ENCODE measurements at places on chromosomes 6 and 20.

- no peaks in the 10 kb centered on the region for H3K36me3 ChIP-seq
- H3K27ac ChIP-seq, result no peak overlapping the region
- H3K27me3 ChIP-seq, result no peaks in the 10 kb centered on the region
- H3K4me3 ChIP-seq, result no peak overlapping the region
- DNase-seq, result no peak
- no peaks in the 10 kb centered on the region for H3K4me1 ChIP-seq
Observed at GRCh38 chr20:20783450-20783849, 71.0 kb upstream of the RALGAPA2 start.

GRCh38 chr20:21493049-21493448 lies 20.8 kb downstream of the NKX2-2 start:
- H3K36me3 ChIP-seq, result no peaks in the 10 kb centered on the region
- no peaks in the 10 kb centered on the region for H3K27me3 ChIP-seq
- no peak overlapping the region for H3K27ac ChIP-seq
- H3K4me3 ChIP-seq, result no peak overlapping the region

DNA sequence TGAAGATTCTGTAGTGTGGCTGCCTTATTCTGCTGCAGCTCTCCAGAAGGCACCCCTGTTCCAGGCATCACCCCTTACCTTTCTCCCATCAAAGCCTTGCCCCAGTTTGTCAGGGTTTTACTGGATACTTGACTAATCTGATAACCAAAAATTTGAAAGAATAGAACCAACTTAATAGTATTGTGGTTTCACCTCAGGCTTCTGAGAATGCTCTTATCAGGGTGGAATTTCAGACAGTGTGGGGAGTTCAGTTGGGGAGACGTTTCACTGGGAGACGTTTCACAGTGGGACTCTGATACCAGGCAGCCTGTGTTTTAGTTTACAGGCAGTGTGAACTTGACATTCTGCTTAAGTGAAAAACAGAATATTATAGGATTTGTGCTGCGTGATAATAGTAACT lies 50.5 kb downstream of the SCAND1 start:
- H3K36me3 ChIP-seq, result peaks cover 6% of the 10 kb centered on the region
- H3K27ac ChIP-seq, result no peak overlapping the region
- no peaks in the 10 kb centered on the region for H3K27me3 ChIP-seq

DNA sequence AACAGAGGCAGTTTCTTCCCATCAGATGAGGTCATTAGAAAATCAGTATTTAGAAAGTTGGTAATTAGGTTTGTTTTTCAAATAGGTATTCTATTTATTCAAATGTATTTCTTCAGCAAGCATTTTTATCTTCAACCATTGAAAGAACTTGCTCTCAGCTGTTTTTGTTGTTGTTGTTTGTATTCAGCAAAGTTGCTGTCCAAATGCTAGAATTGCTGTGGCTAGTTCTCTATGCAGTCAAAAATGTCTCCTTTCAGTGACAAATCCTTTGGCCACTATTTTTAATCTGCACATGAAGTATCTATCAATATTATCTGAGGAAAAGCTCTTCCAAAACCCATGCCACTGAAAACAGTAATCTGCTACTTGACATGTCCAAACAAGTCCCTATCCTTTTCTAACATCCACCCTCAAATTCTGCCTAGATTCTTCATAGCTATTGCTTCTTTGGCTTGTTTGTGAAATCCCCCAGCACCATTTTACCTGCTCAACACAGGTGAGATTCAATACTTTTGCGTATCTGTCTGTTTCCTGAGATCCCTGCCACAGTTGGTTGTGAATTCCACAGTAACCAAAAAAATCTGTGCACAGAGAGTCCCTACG lies 1005.4 kb downstream of the GRIK2 start:
- no peaks in the 10 kb centered on the region for H3K27me3 ChIP-seq
- DNase-seq, result no peak
- no peaks in the 10 kb centered on the region for H3K36me3 ChIP-seq
- H3K27ac ChIP-seq, result no peak overlapping the region
- no peaks in the 10 kb centered on the region for H3K4me1 ChIP-seq
- no peak overlapping the region for H3K4me3 ChIP-seq

DNA sequence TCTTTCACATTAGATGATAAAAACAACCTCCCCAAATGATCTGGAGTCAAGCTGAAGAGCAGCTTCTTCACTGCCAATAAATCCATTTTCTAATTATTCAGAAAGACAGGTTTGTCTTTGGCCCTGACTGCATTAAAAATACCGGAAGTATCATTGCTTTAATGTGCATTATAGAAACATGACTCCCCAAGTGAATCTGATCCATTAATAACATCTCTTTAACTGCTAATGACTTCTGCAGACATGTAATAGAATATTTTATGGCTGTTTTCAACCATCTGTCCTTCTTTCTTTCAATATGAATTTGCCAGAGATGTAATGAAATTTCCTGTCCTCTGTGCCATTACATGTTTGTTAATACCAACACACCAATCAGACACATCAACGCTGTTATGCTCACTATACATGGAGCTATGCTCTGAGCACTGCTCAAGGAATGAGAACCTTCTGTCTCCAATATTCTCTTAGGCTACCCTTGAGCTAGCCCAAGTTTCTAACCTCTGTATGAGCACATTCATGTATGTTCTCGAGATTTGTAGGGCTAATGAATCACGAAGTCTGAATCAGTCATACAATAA lies 87.8 kb downstream of the LYRM4 start:
- DNase-seq, result no peak
- H3K27ac ChIP-seq, result no peak overlapping the region
- H3K4me1 ChIP-seq, result no peaks in the 10 kb centered on the region
- no peaks in the 10 kb centered on the region for H3K27me3 ChIP-seq
- H3K4me3 ChIP-seq, result no peak overlapping the region

GRCh38 chr20:23628402-23629016 lies 9.2 kb downstream of the CST3 start:
- H3K4me3 ChIP-seq, result no peak overlapping the region
- no peak overlapping the region for H3K27ac ChIP-seq
- H3K27me3 ChIP-seq, result no peaks in the 10 kb centered on the region
- DNase-seq, result no peak

GRCh38 chr6:144341831-144342527 lies 56.8 kb downstream of the UTRN start:
- DNase-seq, result no peak
- peaks cover 2% of the 10 kb centered on the region for H3K4me1 ChIP-seq
- H3K27ac ChIP-seq, result no peak overlapping the region
- no peak overlapping the region for H3K4me3 ChIP-seq
- no peaks in the 10 kb centered on the region for H3K27me3 ChIP-seq

GRCh38 chr6:82693094-82693493 lies 329.5 kb downstream of the TPBG start:
- no peaks in the 10 kb centered on the region for H3K36me3 ChIP-seq
- H3K27me3 ChIP-seq, result no peaks in the 10 kb centered on the region
- H3K27ac ChIP-seq, result no peak overlapping the region

DNA sequence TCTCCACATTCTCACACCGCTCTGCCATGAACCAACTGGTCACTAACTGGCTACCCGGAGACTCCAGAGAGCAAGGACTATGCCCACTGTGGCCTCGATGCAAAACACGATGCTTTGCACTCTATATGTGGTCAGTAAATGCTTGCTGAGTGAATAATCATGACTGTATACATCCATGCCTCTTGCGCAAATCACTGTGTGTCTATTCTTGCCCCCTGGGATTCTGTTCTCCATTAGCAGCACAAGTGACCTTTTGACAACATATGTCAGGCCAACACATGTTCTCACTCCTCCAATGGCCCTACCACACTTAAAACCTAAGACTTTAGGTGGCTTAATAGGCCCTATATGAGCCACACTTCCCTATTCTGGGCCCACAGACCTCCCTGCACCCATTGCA lies 16.9 kb downstream of the KIF16B start:
- H3K36me3 ChIP-seq, result no peaks in the 10 kb centered on the region
- H3K27me3 ChIP-seq, result no peaks in the 10 kb centered on the region
- H3K27ac ChIP-seq, result no peak overlapping the region
- no peak for DNase-seq
- H3K4me1 ChIP-seq, result no peaks in the 10 kb centered on the region

GRCh38 chr6:81456416-81456815 lies 296.1 kb downstream of the TENT5A start:
- no peak overlapping the region for H3K4me3 ChIP-seq
- H3K27me3 ChIP-seq, result no peaks in the 10 kb centered on the region
- no peak overlapping the region for H3K27ac ChIP-seq
- H3K4me1 ChIP-seq, result peaks cover 4% of the 10 kb centered on the region
- no peaks in the 10 kb centered on the region for H3K36me3 ChIP-seq

GRCh38 chr6:35096129-35096862 lies 44.8 kb downstream of the TCP11 start:
- no peak overlapping the region for H3K27ac ChIP-seq
- H3K4me1 ChIP-seq, result peaks cover 8% of the 10 kb centered on the region
- H3K4me3 ChIP-seq, result no peak overlapping the region
- no peaks in the 10 kb centered on the region for H3K36me3 ChIP-seq
- no peaks in the 10 kb centered on the region for H3K27me3 ChIP-seq

DNA sequence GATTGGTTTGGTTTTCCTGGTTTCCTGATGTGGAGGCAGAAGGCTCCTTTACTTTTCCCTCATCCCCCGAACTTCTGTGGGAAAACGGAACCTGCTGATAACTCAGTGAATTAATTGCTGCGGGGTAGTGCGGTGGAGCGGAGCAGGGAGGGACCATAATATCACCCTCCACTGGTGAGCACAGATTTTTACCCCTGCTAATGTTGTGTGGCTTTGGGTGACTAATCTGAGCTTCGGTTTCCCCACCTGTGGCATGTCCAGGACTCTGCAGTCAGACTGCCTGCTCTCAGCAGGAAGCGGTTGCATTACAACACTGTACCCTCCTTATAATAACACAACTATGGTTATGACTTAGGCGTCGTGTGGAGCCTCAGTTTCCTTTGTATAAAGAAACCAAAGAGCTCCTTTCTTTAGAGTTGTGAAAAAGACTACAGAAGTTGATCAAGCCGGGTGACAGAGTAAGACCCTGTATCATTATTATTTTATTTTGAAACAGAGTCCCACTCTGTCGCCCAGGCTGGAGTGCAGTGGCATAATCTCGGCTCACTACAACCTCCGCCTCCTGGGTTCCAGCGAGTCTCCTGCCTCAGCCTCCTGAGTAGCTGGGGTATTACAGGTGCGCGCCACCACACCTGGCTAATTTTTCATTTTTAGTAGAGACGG lies 2.2 kb upstream of the ID1 start:
- H3K4me3 ChIP-seq, result no peak overlapping the region
- peaks cover 12% of the 10 kb centered on the region for H3K4me1 ChIP-seq
- DNase-seq, result no peak
- H3K36me3 ChIP-seq, result no peaks in the 10 kb centered on the region

DNA sequence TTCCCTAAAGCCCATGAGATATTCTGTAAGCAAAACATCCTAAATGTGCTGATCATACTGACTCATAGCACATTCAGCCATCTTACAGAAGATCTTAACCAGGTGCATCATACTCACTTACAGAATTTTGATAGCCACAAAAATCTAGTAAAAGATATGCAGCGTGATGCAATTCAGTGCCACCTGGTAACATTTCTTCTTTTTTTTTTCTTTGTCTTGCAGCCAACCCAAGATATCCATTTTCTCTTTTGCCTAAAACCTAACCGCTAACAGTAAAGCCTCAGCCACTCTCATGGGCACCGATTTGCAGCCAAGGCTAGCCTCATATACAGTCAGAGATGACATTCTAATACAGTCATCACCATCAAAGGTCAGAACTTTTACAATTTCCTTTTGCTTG lies 293.3 kb downstream of the HACE1 start:
- H3K4me1 ChIP-seq, result no peaks in the 10 kb centered on the region
- DNase-seq, result no peak
- H3K4me3 ChIP-seq, result no peak overlapping the region
- H3K27ac ChIP-seq, result no peak overlapping the region
- no peaks in the 10 kb centered on the region for H3K27me3 ChIP-seq
- H3K36me3 ChIP-seq, result no peaks in the 10 kb centered on the region

DNA sequence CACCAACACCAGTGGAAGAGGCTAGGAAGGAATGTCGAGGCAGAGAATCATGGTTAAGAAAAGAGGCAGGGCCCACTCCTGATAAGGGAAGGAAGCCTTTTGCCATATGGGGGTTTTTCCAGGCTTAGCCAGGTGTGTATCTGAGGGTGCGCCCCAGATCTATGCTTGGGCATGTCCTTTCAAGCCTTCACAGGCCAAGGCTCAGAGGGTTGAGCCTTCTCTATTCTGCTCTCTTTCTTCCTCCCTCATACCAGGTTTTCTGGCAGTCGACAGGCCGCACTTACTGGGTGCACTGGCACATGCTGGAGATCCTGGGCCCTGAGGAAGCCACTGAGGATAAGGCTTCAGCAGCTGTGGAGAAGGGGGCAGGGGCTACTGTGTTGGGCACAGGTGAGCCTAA lies 4.7 kb downstream of the CUL9 start:
- no peak overlapping the region for H3K4me3 ChIP-seq
- no peak overlapping the region for H3K27ac ChIP-seq
- no peak for DNase-seq
- no peaks in the 10 kb centered on the region for H3K36me3 ChIP-seq
- H3K27me3 ChIP-seq, result no peaks in the 10 kb centered on the region
- no peaks in the 10 kb centered on the region for H3K4me1 ChIP-seq

GRCh38 chr6:82277686-82278085 lies 30.1 kb upstream of the IBTK start:
- H3K36me3 ChIP-seq, result no peaks in the 10 kb centered on the region
- no peak overlapping the region for H3K4me3 ChIP-seq
- no peaks in the 10 kb centered on the region for H3K27me3 ChIP-seq
- DNase-seq, result no peak
- no peak overlapping the region for H3K27ac ChIP-seq
- no peaks in the 10 kb centered on the region for H3K4me1 ChIP-seq

DNA sequence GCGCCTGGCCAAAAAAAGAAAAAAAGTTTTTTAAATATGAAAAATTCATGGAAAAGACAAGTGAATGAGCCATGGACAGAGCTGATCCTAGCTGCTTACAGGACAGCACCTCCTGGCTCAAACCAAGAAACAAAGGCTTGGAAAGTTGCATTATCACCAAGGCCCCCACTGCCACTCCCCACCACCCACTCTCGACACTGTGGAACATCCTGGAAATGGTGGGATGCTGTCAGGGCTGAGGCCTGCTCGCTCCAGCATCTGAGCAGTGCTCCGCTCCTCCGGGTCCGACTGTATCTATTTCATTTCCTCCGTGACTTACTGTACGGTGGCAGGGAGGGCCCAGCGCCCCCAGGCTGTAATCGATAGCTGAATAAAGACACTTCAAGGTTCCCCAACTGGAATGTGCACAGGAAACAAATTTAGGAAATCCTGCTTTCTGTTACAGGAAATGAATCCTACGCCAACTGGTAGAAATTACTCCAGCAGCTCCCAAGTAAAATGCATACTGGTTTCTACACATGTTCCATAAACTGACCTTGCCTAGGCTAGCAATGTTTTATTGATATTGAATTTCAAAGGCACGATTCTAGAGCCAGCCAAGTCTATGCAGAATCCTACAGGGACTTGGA lies 109.5 kb upstream of the NFATC2 start:
- H3K36me3 ChIP-seq, result no peaks in the 10 kb centered on the region
- H3K4me1 ChIP-seq, result no peaks in the 10 kb centered on the region
- no peak for DNase-seq
- no peak overlapping the region for H3K27ac ChIP-seq
- H3K4me3 ChIP-seq, result no peak overlapping the region

DNA sequence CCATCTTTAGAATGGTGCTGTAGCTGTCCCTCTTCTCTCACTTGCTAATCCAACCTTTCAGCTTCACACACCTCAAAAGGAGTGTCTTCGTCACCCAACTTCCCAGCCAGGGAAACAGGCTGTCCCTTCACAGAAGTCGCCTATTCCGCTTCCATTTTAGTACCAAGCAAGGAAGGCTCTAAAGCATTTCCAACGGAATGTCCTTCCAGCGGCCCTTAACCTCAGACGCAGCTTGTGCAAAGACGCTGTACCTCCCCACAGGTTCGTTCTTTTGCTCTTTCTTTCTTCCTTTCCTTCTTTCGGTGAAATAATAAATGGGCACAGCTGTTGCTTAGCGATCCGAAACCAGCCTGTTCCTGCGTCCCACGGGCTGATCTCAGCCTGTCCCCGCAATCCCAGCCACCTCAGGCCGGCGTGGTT lies 1.5 kb downstream of the PTPRT start:
- H3K4me3 ChIP-seq, result peak overlapping the region; percentile 56
- H3K27ac ChIP-seq, result no peak overlapping the region
- H3K36me3 ChIP-seq, result no peaks in the 10 kb centered on the region
- peaks cover 39% of the 10 kb centered on the region for H3K27me3 ChIP-seq
- DNase-seq, result no peak
